Activated CD8-positive, alpha-beta memory T cell treated with anti-CD3 and anti-CD28 coated beads for 1 hour (primary cell): ENCODE measurements at places on chromosomes 3 and 15.

DNA sequence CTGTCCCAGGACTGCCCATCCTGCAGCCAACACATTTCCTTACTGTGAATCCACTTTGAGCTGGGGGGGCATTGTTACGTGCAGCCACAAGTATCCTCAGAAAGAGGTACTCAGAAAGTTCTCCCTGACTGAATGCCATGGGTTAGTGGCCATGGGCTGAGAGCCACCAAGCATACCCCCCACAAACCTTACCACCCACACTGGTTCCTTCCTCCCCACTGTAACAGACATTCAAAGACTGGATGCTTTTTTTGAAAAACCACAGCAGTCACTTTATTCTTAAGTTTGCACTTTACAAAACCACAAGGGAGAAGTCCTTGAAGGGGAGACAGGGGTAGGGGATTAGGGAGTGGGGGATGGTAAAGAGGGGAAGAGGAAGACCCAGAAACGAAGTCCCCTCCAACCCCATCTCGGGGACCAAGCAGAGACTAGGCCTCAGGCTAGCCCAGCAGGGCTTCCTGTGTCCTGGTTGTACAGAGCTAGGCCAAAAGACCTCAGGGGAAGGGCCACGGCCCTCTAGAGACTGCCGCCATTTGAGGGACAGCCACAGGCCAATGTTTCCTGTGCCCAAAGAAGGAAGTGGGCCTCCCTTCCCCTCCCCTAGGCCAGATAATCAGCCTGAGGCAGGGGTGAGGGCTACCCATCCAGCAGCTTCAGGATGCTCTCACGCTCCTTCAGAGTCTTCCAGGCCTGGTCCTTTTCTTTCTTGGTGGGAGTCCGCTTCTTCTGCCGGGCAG, 10.1 kb upstream of the CAMK1 start:
- DNase-seq = no peak

- no peak for DNase-seq
Observed at GRCh38 chr3:140216249-140216648, 281.3 kb downstream of the CLSTN2 start.

DNA sequence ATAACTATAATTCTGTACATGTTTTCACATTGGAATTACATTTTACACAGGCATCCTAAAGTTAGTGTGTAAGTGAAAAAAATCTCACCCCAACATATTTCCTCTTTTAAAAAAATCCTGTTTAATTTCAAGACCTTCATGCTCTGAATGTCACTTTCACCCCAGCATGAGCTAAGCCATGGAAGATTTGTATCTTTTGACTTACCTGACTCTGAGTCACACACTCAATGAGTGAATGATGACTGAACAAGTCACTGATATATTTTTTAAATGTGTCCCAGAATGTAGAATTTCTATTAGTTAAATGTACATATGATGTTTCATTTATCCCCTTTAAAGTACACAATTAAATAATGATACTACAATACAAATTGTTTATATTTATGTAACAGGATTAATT, 199.9 kb upstream of the RBMS3 start:
- DNase-seq = no peak

GRCh38 chr15:29863438-29863837, 41.2 kb upstream of the TJP1 start:
- no peak for DNase-seq

DNA sequence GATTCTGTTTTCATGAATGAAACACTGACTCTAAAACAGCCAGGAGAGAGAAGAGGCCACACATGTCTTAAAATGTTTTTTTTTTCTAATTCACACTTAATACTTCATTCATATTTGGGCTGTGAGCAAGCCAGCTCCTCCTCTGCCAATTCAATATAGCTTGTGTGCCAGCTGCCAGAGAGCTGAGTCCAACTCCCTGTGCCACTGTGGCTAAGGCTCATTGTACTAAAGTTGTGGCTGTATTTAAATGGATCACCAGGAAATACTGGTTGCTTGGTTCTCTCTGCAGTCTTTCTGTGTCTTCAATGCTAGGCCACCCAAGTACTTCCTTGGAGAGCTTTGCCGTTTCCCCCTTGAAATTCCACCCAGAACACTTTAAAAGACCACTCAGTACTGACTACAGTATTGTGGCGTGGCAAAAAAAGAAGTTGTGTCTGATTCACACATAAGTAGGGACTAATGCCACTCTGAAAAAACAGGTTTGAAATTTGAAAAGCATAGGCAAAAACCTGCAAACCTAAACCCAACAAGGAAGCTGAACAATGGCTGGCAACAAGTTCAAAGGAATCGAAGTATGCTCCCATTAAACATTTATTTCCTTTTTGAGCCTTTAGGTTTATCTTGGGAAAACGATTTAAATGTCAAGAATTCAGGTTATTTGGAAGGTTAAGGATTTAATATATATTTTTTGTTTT, 524.7 kb downstream of the DIPK2A start:
- DNase-seq = no peak

- DNase-seq = no peak
Observed at GRCh38 chr3:23760325-23760724, 45.4 kb upstream of the UBE2E1 start.

DNA sequence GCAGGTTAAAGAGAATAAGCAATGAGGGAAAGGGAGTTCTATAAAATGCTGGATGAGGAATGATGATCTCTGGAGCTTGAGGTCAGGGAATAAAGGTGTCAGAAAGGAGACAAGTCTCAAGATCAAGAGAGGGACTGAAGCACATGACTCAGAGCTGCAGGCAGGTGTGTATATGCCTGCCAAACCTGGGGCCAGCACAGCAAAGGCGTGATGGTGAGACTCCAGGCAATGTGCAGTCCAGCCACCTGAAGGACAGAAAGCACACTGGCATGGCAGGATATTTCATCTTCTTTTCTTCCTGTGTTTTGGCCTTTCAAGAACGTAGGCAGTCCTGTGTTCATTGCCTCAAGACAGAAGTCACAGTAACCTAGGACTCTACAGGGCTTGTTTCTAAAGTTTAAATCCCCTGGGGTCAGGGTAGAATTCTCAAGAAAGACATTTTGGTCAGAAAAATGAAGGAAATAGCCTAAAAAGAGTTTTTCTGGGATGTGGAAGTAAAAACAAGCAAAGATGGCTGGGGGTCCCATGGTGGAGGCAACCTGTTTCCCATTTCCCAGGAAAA, 55.5 kb upstream of the TOPAZ1 start:
- no peak for DNase-seq

- no peak for DNase-seq
Observed at GRCh38 chr15:50051811-50052419, 67.1 kb downstream of the ATP8B4 start.

DNA sequence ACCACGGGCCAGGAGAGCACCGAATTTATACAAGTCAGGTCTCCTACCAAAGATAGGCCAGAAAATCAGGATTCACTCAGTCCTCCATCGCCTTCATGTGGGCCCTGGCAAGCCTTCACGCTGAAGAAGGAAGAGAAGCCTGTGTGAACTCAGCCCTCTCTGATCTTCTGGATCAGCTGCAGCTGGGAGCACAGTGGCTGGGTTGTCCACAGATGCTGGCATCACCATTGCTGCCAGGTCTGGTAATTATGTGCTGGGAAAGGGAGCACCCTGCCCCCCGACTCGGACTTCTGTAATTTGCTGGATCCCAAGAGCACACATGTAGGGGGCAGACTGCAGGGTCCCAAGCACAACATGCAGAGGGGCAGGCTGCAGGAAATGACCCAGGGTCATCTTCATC, 12.4 kb upstream of the PDE8A start:
- DNase-seq = no peak

DNA sequence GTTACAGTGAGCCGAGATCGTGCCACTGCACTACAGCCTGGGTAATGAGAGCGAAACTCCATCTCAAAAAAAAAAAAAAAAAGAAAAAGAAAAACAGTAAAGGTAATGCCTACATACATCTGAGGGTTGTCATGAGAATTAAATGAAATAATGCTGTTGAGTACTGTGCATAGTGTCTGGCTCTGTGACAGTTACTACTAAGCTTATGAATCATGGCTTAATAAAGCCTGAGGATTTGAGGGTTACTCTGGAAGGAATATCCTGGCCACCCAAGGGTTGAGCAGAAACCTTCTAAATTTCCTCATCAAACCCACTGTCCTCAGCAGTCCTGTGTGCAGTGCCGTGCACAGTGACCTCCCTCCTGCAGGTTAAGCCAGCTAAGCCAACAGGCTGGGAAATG, 26.8 kb upstream of the ELP6 start:
- no peak for DNase-seq

- no peak for DNase-seq
Observed at GRCh38 chr3:177111541-177111949, 85.7 kb downstream of the TBL1XR1 start.

DNA sequence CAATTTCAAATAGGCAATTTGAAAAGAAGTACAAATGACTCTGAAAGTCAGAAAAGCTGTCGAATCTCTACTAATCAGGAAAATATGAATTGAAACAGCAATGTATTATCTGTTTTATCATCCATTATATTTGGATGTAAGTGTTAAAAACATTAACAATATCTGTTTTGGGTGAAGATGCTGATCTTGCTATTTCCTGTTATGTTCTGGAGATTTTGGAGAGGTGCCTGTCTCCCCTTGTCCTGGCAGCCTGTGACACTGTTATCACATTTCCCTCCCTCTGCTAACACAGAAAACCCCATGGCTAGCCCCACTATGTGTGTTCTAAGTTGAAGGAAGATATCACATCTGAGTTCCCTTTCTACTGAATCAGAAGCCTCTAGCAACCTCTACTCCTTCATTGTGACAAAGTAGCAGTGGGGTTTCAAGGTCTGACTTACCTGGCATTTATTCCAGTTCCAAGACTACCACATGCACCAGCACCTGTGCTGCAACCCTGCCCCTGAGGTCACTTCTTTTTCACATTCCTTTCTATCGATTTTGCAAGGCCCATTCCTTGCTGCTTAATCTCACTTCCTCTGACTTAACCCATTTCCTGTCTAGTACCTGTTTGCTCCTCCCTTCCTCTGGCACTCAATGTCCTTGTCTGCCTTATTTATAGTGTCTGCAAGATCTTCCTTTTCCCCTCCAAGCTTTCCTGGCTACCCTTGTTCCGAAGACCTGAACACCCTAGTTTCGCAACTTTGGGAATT, 95.5 kb upstream of the COL8A1 start:
- DNase-seq = no peak

DNA sequence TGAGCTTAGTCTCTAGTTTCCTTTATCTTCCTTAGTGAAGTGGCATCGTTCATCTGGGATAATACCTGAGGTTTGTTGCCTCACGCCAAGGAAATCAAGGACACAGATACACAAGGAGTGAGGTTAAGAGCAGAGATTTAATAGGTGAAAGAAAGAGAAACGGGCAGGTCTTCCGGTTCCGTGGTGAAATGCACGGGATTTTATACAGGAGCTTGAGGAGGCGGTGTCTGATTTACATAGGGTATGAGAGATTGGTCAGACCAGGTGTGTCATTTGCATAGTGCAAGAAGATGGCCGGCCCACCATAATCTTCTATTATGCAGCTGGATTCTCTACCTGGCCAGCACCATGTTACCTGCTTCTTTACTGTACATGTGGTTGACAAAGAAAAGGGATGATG, 17.2 kb downstream of the ARRDC4 start:
- no peak for DNase-seq

DNA sequence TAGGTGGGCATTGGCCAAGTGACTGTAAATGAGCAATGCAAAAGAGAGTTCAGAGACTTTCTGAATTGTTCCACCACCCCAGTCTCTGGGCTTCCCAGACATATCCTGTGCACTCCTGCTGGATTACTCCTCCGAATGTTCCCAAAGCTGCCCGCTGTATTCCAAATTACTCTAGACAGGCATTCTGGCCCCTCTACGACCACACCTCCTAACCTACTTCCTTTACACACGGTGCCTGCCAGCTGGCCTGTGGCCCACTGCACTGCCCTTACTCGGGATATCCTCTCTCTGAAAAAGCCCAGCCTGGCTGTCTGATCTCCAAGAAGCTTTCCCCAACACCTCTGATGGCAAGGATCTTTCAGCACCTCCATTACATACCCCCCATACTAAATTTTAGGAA, 66.6 kb downstream of the DUT start:
- no peak for DNase-seq

GRCh38 chr3:173825730-173826129, 428.2 kb downstream of the NLGN1 start:
- DNase-seq = no peak

- DNase-seq = no peak
Observed at GRCh38 chr3:100317912-100318311, 16.6 kb upstream of the NIT2 start.

- DNase-seq = no peak
Observed at GRCh38 chr15:71588746-71589145, 221.6 kb upstream of the NR2E3 start.

DNA sequence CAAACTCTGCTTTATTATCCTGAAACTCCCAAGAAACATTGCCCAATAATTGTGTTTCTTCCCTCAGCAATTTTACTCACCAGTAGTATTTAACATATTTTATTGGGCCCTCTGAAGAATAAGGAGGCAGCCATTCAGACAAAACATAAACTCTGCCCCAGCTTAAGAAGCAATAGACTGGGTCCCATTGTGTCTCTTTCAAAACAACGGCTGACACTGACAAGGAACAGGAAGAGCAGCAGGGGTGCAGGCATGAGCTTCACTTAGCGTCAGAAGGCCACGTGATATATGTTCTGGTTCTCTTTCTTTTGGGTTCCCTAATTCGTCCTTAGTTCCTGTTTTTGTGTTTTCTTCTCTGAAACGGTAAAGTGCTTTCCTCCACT, 242.3 kb downstream of the FHIT start:
- no peak for DNase-seq

DNA sequence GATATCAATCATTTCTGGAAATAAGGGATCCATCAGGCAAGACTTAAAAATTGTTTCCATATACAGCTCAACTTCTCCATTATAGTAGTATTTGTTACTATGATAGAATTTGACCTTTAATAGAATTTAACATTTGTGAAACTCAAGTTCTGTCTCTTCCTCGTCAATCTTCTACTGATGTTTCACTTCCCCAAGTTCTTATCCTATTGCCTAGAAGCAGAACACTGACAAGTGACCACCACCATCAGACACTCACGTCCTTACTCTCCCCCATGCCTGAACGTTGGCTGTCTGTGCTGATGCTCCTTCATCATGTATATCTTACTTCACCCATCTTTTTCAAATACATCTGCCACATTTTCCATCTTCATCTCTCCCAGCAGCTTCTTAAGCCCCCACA, 26.6 kb upstream of the TAFA4 start:
- no peak for DNase-seq

- no peak for DNase-seq
Observed at GRCh38 chr15:69476704-69477473, 24.3 kb downstream of the RPLP1 start.

- DNase-seq = no peak
Observed at GRCh38 chr3:148077318-148077923, 620.3 kb upstream of the AGTR1 start.

DNA sequence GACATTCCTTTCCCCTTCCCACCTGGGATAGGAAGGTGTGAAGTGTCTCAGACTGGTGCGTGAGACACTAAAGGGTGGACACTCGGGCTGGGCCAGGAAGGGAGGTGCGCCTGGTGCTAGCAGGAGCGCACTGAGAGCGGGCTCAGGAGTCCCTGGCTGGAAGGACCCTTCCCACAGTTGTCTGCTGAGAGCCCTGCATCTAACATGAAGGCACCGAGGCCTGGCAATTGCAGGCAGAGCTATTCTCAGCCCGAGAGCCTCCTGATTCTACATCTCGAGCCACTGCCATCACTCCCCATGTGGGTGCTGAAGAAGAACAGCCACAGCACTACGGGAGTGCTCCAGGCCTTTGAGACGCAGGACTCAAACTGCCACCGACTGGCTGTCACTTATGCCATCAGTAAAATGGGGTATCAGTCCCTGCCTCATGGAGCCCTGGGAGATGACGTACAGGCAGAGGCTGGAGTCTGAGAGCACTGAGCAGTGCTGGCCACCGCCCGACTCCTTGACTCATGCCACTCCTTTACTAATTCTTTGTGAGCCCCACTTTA, 159.4 kb downstream of the KLF13 start:
- DNase-seq = no peak
